ENCODE measurements at places on chromosomes 5 and 9.

- DNase-seq = no peak
Observed at GRCh38 chr5:149450199-149450598, 71.1 kb upstream of the IL17B start.

DNA sequence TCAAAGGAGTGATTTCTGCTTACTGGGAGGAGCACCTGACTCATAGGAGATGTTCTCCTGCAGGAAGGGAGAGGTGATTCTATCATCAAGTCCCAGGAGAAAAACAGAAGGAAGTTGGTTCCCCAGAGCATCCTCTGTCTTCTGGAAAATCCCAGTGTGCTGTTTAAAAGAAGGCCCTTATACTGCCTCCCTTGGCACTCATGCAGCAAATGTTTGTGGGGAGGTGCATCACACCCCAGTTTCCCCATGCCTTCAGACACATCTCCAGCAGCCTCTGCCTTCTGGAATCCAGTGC is 63.1 kb downstream of the PPARGC1B start:
- DNase-seq = no peak

- no peak for DNase-seq
Observed at GRCh38 chr5:135051872-135052271, 17.8 kb upstream of the PITX1 start.

GRCh38 chr5:139743001-139743771 is 52.4 kb upstream of the PSD2 start:
- no peak for DNase-seq

DNA sequence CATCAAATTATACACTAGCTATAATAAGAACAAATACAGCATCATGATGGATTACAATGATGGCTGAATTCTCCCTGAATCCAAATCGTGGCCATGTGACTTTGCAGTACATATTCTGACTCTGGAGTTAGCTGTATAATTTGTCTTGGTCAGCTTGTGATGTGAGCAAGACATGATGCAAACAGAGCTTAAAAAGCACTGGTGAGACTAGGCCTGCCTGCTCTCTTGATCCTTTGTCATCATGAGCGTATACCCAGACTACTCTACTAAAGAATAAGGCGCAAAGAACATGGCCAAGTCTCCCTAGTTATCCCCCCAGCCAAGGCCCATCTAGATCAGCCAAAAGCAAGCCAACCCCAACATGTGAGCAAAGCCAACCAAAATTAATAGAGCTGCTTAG is 34.7 kb upstream of the IFNE start:
- DNase-seq = no peak

DNA sequence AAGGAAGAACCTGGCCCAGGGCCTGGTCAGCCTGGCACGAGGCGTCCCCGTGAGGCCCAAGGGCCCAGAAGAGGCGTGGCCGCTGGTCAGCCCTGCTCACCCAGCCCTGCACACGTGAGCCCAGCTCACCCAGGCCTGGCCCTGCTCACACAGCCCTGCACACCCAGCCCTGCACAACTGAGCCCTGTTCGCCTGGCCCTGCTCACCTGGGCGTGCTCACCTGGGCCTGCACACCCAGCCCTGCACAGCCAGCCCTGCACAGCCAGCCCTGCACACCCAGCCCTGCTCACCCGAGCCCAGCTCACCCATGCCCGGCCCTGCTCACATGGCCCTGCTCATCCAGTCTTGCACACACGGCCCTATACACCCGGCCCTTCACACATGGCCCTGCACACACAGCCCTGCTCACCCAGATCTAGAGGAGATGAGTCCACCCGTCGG is 2.1 kb downstream of the ZDHHC11 start:
- DNase-seq = no peak

DNA sequence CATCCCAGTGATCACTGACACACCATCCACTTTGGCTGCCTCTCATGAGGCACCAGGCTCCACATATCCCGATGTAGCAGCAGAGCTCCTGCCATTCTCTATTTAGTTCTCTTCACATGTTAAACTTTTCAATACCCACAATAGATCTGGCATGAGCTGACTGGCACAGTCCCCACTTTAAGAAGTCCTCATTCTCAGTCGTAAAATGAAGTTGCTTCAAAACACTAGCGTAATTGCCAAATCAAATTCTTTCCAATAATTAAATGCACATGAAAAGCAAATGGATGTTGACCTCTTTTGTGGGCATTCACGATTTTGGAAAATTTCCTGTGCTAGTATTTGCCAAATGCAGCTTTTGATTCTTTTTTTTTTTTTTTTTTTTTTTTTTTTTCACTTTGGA is 32.4 kb downstream of the HAPLN1 start:
- DNase-seq = no peak

DNA sequence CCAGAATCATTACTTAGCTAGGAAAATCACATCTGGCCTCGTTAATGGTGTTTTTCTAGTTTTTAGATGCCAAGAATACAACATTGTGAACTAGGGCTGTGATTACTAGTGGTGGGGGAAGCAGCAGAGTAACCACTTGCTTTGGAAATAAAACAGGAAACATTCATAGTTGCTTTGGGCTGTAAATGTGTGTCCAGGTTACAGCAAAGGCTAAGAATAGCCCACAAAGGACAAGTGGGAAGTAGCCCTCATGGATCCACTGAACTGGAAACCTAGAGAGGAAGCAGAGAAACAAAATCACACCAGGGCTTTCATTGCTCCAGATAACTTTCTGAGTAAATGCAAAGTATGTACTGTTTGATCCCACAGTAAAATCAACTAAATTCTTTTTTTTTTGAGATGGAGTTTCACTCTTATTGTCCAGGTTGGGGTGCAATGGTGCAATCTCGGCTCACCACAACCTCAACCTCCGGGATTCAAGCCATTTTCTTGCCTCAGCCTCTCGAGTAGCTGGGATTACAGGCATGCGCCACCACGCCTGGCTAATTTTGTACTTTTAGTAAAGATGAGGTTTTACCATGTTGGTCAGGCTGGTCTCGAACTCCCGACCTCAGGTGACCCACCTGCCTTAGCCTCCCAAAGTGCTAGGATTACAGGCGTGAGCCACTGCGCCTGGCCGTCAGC is 56.2 kb upstream of the TNFSF15 start:
- DNase-seq = no peak

DNA sequence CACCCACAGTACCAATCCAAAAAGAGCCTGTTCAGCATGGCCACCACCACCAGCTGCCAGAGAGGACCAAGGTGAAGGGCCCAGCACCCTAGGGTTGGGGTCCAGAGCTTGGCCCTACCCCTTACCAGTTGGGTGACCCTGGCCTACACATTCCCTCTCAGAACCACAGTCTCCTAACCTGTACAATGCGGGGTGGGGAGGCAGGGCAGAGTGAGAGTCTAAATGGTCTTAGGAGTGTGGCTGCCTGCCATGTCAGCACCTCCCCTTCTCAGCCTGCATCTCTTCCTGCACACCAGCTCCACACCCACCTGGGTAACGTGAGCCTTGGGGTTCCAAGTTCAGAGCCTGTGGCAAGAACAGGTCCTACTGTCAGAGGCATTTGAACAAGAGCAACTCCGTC is 92.2 kb downstream of the C5orf15 start:
- DNase-seq = no peak
